ENCODE measurements at places on chromosomes 6 and 20.

- no peak for DNase-seq
Measured at GRCh38 chr6:125868252-125868651, 77.5 kb downstream of the NCOA7 start.

GRCh38 chr6:94548201-94548600, 1029.1 kb upstream of the MANEA start:
- no peak for DNase-seq

DNA sequence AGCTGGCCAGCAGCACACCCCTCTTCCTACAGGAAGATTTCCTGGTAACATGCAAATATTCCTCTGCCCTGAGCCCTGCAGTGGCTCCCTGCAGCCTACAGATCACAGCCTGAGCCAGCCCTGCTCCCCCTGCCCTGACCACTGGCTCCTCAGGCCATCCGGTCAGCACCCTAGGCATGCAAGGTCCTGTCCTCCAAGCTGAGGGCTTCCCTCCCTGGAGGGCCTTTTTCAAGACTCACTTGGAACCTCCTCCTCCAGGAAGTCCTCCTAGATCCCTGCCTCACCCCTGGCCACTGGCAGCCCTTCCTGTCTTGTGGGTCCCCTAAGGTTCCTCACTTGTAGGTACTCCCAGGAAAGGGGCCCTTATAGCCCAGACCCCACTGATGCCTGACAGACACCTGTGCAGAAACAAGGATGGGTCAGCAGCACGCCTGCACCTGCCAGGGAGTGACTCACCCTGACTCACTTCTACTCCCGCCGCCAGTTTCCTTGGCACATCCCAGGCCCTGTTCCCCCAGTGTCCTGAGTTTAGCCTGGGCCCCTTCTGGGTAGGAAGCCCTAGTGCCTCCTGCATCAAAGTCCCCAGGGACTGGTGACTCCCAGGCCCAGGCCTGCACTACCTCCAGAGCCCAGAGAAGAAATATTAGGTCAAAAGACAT, 3.2 kb downstream of the SLC4A11 start:
- no peak for DNase-seq

- DNase-seq = no peak
Measured at GRCh38 chr20:6664574-6664973, 102.9 kb upstream of the BMP2 start.

- no peak for DNase-seq
Measured at GRCh38 chr6:3210024-3210610, 17.3 kb downstream of the TUBB2B start.

- no peak for DNase-seq
Measured at GRCh38 chr6:134114918-134115714, 62.7 kb upstream of the SLC2A12 start.

- DNase-seq = no peak
Measured at GRCh38 chr20:17227219-17227575, 357 bp downstream of the PCSK2 start.

DNA sequence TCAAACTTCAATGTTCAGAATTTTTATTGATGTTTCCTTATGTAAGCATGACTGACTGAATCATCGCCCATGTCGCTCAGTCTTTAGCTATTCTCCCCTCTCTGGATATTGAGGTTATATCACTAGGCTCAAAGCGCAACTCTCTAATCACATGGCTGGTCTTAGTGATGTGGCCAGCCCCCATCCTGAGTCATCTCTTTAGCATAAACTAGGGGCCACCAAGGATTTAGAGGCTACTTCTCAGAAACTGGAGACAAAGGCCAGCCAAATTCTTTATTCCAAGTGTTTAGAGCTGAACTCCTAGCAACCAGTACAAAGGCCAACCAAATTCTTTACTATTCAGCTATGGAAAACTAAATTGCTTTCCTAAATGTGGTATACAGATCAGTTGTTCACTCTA, 61.4 kb downstream of the FAM135A start:
- no peak for DNase-seq

GRCh38 chr20:22673467-22673866, 89.1 kb upstream of the FOXA2 start:
- DNase-seq = no peak

DNA sequence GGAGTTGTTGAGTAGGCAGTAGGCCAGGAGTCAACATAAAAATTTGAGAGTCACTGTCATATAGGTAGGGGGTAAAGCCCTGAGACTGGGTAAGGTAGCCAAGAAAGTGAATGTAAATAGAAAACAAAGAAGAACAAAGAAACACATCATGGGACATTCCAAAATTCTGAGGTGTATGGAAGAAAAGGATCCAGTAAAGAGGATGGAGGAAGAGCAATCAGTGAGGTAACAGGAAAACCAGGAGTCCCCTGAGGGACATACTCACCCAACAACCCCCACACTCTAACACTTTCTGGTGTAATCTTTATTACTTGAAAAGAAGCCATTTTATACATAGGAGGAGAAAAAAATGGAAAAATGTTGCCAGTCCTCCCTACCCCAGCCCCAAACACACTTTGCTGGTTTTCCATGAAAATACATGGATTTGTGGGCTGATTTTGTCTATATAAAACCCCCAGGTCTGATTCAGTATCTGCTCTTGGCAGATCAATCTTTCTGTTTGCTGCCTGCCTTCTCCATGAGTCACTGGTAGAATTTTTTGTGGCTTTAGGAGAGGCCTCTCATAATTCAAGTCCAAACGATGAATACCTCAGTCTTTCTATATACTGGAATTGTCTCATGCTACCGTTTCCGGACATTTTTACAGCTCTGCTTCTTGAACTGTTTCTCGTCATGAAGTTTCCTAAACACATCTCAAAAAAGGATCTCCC, 271.4 kb upstream of the MAN1A1 start:
- DNase-seq = no peak

- DNase-seq = no peak
Measured at GRCh38 chr20:40612247-40612646, 76.8 kb downstream of the MAFB start.

DNA sequence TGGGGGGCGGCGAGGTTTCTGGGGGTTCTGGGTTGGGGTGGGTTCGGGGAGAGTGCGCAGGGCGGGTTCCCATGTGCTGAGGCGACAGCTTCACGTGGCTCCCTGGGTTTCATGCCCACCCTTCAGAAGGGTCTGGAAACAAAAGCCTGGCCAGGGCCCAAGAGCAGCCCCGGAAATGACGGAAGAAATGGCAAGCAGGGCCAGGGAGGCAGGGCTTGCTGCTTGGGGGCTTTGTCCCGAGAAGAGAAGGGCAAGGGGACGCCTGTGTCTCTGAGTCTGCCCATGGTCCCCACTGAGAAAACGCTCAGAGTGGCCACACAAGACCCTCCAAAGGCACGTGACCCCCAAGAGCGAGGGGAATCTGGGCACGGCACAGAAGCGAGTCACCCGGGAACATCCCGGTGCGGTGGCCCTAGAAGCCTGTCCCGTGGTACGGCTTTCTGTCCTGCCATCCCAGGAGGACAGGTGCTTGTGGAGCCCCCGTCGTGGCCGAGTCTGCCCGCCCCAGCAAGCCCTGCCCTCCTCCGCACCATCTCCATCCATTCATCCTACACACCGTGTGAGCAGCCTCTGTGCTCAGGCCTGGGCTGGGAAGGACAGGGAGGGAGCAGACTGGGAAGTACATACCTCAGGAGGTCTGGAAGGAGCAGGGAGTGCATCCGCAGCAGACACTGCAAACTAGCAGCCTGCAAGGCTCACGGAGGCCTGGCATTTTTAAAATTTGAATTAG, 9.0 kb downstream of the NPEPL1 start:
- no peak for DNase-seq

DNA sequence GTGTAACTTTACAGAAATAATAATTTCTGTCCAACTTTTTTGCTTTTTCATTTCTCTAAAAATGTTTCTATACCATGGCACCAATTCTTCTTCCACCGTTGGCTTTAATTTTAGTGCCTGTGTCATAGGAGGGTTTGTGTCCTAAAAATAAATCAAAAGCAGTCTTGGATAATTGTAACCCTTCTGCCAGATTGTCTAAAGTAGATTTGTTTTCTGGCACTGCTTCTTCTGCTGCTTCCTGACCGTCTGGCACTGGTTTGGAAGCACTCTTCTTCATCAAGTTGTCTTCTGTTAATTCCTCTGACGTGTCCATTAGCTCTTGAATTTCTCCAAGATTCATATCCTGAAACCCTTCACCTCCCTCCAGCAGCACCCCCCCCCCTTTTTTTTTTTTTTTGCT, 33.1 kb downstream of the SCAF8 start:
- no peak for DNase-seq

DNA sequence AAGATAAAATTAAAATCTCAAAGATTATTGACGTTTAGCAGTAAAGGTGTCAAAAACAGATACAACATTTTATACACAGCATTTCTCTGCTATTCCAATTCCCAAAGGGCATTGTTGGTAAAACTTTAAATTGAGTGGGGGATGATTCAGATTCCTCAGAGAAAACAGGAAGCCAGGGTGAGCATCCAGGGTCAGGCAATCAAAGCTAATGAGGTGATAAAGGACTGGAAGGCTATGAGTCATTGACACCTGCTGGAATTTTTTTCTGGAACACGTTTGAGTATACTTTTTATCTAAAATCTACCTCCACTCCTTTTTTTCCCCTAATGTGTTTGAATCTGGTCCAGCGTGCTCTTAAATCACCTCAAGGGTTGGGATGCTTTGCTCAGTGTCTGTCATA, 52.2 kb downstream of the FKBP1C start:
- DNase-seq = no peak

GRCh38 chr6:88166493-88167351, 575 bp upstream of the CNR1 start:
- no peak for DNase-seq

DNA sequence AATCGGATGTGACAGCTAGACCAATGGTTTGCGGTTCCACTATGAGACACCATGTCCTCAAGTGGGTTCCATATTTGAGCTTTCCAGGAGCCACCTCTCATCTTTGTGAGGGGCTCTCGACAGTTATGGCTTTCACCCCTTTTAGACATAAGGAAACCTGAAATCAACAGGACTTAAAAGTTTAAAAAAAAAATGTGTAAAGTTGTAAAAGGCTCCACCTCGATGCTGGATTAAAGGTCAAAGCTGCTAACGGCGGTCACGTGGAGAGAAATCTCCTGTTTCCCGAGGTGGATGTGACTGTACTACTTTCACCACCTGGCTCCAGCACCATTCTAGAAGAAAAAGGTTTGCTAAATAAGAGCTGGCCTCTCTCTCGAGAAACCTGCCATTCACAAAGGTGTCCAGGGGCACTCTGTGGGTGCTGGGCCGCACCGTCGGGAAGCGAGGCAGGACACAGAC, 542 bp downstream of the ATP5F1E start:
- DNase-seq = no peak

DNA sequence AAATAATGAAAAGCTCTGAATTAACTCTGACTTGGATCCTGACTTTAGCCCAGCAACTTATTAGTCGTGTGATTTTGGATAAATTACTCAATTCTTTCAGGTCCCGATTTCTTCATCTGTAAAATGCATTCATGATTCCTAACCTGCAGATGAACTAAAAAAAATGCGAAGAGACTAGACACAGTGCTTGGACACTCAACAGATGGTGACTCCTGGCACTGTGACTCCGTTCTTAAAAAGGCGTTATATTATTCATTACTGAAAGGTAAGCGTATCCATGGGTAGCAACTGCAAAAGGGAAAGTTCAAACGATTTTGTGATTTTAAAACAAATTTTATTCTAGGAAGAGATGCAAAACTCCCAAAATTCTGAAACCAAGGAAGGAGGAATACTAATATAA, 226.3 kb downstream of the KIF16B start:
- no peak for DNase-seq

- DNase-seq = no peak
Measured at GRCh38 chr20:39468703-39469102, 506.6 kb downstream of the DHX35 start.

DNA sequence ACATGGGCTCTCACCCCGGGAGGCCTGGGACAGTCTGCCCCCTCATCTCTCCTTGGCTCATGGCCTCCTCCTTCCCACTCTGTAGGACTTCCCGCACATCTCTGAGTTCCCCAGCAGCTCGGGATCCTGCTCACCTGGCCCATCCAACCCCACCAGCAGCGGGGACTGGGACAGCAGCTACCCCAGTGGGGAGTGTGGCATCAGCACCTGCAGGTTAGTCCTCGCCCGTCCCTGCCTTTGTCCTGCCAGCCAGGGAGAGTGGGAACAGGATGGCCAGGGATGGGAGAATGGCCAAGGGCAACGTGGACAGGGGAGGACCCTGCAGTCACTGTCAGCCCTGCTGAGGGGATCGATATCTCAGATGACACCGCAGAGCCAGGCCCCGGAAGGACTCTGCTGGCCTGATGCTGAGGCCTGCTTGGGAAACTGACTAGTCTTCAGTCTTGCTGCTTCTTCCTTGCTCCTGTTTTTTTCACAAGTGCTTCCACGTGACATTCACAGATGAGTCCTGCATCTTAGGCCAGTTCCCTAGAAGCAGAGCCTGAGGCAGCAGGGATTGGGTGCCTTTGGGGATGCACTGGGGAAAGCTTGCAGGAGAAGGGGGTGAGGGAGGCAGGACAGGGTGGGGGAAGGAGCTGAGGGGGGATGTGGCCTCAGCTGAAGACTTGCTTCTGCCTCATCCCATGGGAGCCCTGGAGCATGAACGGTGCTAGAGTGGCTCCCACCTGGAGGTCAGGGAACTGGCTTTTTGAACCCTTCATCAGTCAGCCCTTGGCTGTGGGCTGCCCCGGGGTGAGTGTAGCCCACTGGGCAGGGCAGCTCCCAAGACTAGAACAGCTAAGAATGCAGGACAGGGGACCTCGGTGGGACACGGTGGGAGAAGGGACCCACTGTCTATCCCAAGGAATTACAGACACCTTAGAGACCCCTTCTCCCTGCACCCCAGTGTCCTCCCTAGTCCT, 120.1 kb downstream of the JPH2 start:
- no peak for DNase-seq

- no peak for DNase-seq
Measured at GRCh38 chr6:32083812-32084768, 25.0 kb downstream of the TNXB start.

DNA sequence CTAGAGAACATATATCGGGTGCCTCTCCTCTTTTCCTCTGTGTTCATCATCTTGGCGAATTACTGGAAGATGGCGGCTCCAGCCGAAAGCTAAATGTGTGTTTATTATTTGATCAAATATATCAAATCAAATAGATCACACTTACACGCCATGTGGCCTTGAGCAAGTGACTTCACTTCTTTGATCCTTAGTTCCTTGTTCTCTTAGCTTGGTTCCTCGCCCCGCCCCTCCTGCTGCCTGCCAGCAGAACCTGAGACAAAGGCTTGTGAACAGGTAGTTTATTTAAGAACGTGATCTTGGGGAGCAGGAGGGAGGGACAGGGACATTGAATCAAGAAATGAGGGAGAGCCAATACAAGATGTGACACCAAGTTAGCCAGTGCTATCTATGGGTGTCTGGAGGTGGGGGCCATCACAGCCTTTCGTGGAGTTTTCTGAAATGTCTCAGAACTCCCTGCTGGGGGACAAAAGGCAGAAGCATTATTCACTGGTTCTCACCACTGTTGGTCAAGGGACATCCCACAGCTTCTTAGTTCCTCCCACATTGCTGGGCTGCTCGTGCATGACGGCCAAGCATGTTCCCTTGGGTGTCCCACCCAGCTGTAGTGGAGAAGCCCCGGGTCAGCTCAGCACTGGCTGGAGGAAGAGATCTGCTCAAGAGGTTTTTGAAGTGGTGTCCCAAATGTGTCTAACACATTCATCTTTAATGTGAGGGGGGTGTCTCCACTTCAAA, 44.9 kb upstream of the RNF24 start:
- DNase-seq = no peak
